ENCODE measurements at places on chromosomes 5 and 9.
A peak's percentile ranks its signal among the peaks of the same experiment; 100 is the strongest.

- DNase-seq: no peak
These were observed 354 bp downstream of the NCBP1 start for GRCh38 chr9:97633859-97634490.

- no peak for DNase-seq
These were observed 115.5 kb downstream of the C9orf50 start for GRCh38 chr9:129505270-129505902.

- DNase-seq: no peak
These were observed 17.2 kb downstream of the MED10 start for GRCh38 chr5:6361101-6361500.

DNA sequence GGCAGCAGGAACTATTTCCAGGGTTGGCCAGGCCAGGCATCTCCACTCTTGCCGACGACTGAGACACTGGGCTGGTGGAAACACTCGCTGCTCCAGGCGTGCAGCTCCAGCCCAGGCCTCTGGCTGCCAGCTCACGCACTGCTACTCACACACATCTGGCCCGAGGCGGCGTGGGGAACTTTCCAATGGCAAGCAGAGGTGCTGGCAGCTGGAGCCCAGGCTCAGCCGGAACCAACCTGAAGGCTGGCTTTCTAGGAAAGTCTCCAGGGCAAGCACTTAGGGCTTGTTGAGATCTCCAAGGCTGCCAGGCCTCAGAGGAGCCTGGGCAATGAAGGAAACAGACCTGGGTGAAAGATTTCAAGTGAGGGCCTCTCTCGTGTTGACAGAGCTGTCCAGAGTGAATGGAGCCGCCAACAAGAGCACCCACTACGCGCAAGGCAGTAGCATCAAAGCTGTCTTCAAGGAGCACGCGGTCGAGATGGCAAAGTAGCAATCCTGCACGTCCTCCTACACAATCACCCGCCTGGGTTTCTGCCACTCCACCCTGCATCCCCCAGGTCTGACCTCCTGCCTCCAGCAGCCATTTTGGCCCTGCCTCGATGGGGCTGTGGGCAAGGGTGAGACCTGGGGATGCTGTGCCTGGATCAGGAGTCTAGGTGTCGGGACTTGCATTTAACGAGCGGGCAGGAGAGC lies 14.4 kb downstream of the SH3PXD2B start:
- DNase-seq: no peak

DNA sequence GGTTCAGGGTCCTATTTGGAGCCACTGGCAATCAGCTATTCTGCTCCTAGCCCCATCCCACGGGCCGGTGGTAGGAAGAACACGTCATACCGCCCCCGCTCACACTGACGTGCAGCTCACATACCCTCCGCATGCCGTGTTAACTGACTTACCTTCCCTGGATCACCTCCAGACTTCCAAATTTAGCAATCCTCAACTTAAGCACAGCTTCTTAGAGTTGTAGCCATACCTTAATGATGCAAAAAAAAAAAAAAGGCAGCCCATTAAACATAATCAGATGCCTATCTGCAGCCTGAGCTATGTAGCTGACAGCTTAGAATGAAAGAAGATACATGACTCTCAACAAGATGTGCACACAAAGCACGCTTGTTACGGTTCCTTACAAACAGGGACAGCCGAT lies 93.0 kb downstream of the IRX2 start:
- no peak for DNase-seq

GRCh38 chr5:155908543-155908942 lies 418.4 kb upstream of the SGCD start:
- no peak for DNase-seq

DNA sequence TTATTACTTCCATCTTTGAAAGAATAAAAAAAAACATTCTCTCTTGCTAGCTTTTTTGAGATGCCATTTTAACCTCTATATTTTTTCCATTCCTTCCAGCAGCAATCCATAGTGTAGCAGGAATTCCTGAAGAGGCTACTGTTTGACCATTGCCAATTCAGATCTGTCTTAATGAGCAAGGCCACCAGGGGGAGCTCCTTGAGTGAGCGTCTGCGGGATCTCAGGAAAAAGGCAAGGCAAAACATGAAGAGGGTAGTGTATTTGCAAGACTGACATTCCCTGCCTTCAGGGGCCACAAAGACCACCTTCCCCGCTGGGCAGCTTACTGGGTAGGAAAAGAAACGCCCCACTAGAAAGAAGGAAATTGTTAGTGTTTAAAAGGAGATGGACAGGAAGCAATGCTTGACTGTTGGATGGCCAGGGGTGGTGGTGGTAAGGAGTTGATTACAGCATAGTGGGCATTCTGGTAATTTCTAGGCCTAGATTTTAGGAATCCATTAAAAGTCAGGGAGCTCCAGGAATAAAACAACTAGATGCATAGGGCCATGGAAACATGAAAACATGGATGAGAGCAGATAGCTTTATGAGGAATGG lies 206.6 kb upstream of the HAPLN1 start:
- peak; percentile 80 for DNase-seq

GRCh38 chr5:56409331-56410190 lies 176.4 kb upstream of the ANKRD55 start:
- peak; percentile 75 for DNase-seq

Measured in fibroblast of skin of back (primary cell).